ENCODE measurements at places on chromosomes 7 and 10. TPM values are rescaled to one million over a fixed set of nuclear protein-coding genes. Genes with fewer than 3 reads are reported as not detected.

Gene SPOCK2
- total RNA-seq, result 58.6 TPM

Gene PLPP4
- not detected for total RNA-seq

Gene SERPINE1
- 10.9 TPM for total RNA-seq

Gene HOXA7
- total RNA-seq, result 2.2 TPM

Gene TMEM225B
- total RNA-seq, result 0.57 TPM

Gene DLG5
- total RNA-seq, result 14.4 TPM

Gene AKR1D1
- not detected for total RNA-seq

Gene DIP2C
- total RNA-seq, result 8.1 TPM

Gene ICA1
- total RNA-seq, result 45.7 TPM

Gene NPFFR1
- total RNA-seq, result 0.17 TPM

Gene TMEM178B
- 1.6 TPM for total RNA-seq

Gene NEUROG3
- total RNA-seq, result not detected

Gene PON3
- total RNA-seq, result not detected

Gene ANKRD22
- total RNA-seq, result 7.7 TPM

Gene TAF6
- total RNA-seq, result 44.0 TPM

Gene TRPV6
- total RNA-seq, result not detected

Gene SLC16A9
- total RNA-seq, result 23.5 TPM

Gene PRLHR
- total RNA-seq, result not detected

Gene PKD2L1
- 3.9 TPM for total RNA-seq

Gene AKR1C3
- 0.85 TPM for total RNA-seq
